Substantia nigra (tissue), 51 donors: ENCODE measurements at places on chromosomes 5 and 9.

DNA sequence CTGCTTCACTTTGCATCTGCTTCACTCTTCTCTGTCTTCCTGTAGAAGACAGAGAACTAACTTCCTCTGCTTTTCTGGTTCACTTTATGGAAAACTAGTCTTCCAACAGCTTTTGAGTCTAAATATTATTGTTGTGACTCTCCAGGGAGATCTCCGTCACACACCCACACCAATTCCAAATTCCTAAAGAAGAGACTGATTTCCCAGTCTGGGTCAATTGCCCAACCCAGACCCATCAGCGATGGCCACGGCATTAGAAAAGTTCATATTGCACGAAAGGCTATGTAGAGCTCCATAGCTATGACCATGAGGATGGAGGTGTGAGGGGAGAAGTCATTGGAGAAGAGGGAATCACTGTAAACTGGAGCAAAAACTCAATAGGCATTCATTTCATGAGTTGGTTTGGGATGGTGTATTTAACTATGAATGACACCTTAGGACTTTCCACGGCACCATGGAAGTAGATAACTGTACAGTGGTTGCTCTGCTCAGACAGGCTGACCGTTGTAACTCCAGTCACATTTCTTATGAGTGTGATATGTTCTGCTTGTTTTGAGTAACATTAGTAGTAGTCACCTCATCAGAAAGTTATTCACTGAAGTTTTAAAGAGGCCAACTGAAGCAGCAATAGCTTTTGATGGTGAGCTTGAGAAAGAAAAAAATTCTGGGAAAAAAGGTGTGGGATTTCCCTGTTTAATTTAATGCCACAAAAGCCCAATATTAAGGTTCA lies 78.1 kb upstream of the MAMDC2 start:
- no peak for DNase-seq

- no peak for DNase-seq
These were observed 56.1 kb downstream of the KIAA1958 start for GRCh38 chr9:112542593-112543292.

DNA sequence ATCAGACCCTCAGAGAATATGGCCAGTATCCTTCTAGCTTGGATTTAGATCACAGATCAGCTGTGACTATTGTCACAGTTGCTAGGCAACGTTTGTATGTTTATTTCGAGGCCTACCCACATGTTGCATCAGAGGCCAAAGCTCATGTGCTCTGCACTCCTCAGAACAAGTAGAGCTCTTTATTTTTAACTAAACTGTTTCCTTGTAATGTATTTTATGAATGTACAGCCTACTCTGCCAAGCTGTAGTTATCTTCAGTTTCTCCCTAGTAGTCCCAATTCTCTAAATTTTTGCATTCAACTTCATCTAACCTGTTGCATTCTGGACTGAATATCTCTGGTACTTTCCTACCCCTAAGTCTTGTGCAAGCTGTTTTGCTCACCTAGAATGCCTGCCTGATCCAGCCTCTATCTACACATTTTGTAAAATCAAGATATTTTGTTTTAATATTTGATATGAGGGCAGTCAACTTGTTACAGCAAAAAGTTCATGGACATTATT lies 52.8 kb downstream of the CAST start:
- no peak for DNase-seq

GRCh38 chr5:132473019-132473531 lies 17.5 kb downstream of the IRF1 start:
- DNase-seq: no peak

GRCh38 chr9:135724186-135724787 lies 22.3 kb downstream of the KCNT1 start:
- DNase-seq: no peak

DNA sequence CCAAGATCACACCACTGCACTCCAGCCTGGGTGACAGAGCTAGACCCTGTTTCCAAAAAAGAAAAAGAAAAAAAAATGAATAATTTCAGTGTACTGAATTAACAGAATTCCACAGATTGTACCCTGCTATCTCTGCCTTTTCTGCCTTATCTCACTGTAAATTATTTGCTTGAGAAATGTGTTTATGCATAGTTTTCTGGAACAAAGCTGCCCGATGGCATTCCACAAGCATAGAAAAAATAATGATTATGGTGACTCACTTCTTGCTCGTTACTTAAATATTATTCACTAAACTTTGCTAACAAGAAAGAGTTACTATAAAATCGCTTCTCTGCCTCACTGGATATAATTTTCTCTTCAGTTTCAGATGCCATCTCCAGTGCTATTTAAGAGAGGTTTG lies 88.7 kb upstream of the FAM169A start:
- no peak for DNase-seq

DNA sequence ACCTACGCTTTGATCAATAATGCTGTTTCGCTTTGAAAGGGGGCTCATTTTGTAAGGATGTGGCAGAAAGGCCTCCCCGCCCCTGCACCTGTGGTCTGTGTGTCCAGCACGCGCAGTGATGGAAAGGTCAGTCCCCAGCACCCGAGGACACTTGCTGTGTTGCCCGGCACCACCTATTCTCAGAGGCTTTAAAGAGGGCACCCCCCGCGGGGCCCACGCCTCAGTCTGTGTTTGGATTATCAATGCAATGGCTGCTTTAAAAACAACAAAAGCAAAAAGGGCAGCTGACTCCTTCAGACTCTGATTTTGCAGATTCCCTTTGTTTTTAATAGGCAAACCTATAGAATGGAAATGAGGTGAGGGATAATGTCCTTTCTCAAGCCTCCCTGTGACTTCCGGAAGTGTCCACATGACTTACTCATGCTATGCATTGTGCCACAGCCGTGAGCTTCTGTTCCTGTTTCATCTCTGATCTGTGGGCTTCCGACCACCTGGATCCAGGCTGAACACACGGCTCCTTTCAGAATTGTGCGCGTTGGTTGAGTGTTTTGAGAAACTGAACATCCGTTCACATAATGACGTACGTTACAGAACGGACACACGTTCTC lies 416.2 kb downstream of the IRX2 start:
- DNase-seq: no peak

- no peak for DNase-seq
These were observed 301.6 kb downstream of the ISL1 start for GRCh38 chr5:51684794-51685355.

DNA sequence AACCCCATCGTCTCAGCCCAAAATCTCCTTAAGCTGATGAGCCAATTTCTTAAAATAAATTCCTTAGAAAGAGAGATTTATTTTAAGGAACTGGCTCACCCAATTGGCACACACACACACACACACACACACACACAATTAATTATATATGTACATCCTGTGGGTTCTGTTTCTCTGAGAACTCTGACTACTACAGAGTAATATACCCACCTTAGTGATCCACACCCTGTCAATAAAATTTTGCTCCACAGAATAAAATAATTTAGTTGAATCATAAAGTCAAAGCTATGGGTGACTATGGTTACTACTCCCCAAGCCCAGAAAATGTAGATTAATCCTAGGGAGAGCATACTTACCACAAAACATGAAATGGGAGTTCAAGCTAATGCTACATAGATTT lies 131.0 kb downstream of the DMAC1 start:
- no peak for DNase-seq

DNA sequence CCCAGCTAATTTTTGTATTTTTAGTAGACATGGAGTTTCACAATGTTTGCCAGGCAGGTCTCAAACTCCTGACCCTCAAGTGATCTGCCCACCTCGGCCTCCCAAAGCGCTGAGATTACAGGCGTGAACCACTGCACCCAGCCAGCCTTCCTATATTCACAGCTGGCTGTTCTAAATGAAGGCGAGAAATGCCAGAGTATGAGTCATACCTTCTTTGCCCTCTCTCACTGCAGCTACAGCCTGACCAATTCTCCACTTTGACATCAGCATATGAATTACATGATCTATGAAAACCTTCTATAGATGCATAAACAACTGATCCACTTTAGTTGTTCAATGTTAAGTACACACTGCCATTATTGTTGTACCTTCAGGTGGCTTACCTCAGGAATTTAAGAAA lies 14.5 kb downstream of the APTX start:
- no peak for DNase-seq

GRCh38 chr9:38431116-38431515 lies 6.9 kb upstream of the IGFBPL1 start:
- DNase-seq: no peak

GRCh38 chr5:43631182-43631910 lies 28.4 kb downstream of the NNT start:
- peak; percentile 1 for DNase-seq

GRCh38 chr5:368183-369084 lies 46.9 kb downstream of the AHRR start:
- DNase-seq: no peak

- no peak for DNase-seq
These were observed 42.5 kb downstream of the GNA14 start for GRCh38 chr9:77605449-77606220.
